ENCODE measurements at places on chromosomes 3 and 15.

- no peak for DNase-seq
These were observed 4.8 kb downstream of the SIDT1 start for GRCh38 chr3:113537155-113537554.

DNA sequence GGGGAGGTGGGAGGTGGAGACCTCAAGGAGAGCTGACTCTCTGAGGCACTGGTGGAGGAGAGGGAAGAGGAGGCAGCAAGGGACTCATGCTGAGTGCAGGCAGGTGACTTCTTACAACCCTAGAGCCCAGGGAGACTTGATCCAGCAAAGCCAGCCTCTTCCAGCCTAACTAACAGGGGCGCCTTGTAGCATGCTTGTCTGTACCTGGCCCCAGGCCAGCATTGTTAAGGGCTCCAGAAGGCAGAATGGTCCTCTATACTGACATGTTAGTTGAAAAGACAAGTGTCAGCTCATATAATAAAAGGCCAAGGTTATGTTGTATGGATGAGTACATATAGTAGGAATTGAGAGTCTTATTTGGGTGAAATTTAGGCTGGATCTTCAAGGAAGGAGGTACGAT lies 65.4 kb downstream of the CHDH start:
- no peak for DNase-seq

DNA sequence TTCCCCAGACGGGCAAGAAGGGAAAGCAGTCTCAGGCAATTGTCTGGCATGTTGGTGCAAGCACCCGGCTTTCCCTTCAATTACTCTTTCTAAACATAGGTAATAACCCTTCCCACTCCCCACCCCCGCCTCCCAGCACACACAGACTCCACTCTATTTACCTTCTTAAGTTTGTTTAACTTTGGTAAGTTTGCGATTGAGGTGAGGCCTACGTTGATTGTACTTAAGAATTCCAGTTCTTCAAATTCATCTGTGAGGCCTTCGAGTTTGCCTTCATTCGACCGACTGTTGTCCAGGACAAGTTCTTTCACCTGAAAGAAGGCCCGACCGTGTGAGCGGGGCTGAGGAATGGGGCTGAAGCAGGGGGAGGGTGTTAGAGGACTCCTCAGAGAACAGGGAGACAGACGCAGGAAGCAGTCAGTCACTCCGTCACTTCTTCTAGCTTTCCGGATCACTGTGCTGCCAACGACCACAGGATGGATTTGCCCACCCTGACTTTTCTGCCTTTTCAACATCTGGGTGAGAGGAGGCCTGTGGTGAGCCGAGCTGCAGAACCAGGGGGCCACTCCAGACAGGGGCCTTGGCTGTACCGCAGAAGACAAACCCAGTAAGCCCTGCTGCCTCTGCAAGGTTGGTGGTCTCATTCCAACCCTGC lies 33.0 kb downstream of the ANP32A start:
- DNase-seq, result no peak

GRCh38 chr3:185042312-185043050 lies 110.4 kb downstream of the C3orf70 start:
- no peak for DNase-seq

DNA sequence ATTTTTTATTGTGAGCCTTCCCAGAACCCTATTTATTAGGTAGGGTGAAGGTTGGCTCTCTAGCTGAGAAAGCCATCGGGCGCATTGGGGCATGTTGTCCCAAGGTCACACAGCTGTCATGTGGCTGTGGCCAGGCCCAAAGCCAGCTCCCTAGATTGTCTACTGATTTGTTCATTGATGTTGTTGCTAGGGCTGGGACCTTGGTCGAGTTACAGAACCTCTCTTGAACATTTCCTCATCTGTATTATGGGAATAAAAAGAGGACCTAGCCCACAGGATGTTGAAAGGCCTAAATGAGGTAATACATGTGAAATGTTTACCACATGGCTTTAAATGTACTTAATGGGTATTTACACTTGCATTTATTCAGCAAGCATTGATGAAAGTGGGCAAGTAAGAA lies 252.5 kb downstream of the SUCLG2 start:
- no peak for DNase-seq

DNA sequence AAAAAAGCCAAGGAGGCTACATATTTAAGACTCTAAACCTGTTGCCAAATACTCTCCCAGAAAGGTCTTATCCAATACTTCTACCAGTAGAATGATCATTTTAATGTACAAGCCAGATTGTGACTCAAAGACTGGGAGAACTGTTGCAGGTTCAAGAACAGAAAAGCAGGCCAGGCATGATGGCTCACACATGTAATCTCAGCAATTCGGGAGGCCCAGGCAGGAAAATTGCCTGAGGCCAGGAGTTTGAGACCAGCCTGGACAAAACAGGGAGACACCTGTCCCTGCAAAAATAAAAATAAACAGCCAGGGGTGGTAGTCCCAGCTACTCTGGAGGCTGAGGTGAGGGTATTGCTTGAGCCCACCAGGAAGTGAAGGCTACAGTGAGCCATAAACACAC lies 17.8 kb upstream of the THUMPD3 start:
- DNase-seq, result no peak

GRCh38 chr15:101138913-101139880 lies 112.7 kb downstream of the CHSY1 start:
- DNase-seq, result peak; percentile 38

DNA sequence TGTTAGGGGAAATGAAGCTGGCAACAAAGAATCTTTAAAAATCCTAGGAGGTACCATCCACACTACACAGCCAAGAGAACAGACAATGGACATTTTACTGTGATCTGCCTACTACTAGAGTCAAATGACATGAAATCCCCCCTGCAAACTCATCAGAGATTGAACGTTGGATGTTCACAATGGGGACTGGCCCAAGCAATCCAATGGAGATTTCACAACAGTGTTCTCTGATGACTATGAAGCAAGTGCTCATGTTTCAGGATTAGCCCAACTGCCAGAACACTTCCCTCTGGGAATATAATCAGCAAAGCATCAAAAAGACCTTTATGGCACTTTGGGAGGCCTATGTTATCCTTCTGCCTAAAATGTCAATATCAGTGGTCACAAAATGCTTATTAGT lies 97.8 kb downstream of the IGSF11 start:
- DNase-seq, result no peak

DNA sequence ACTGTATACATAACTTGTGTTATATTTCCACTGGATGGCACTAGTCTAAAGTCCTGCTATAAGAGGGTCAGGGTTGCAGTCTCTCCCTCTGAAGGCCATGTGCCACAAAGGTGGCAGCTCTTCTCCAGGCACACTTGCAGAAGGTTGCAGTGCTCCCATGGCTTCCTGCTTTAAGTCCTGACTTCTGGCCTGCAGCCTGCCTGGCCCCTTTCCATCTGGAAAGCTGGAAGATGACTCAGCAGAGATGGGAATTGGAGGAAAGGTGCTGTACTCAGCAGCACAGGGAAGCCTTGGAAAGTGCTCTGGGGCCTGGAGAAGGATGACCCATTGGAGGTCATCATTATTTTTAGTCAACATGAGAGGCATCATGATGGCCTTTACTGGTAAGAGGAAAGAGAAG lies 40.9 kb upstream of the MRPL3 start:
- DNase-seq, result peak; percentile 73

DNA sequence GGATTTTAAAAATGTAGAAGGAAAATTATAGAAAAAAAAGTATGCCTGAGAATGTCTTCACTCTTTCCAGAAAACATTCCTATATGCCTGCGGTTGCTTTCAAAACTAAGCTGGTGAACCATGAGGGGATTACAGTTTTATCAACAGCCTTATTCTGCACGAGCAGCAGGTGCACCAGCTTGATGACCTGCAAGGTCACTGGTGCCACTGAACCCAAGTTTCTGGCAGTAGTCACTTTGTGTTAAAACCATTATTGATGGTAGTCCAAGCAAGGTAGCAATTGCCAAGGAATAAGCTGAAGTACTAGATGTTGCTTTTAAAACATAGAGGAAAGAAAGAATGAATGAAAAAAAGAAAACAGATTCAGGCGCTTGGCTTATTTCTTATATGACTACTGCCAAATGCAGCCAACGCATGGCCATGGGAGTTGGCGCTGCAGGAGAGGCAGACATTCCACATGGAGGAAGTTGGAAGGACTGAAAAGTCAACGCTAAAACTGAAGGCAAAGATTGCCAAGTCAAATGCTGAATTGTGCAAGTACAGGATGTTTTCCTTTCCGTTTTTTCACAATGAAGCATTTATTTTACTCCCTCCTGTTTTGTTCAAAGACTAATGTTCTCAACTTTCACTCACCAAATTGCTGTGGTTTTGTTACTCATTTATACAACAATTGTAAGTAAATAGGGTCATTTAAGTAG lies 601.4 kb downstream of the CADM2 start:
- DNase-seq, result no peak

GRCh38 chr3:153219146-153219545 lies 57.1 kb downstream of the RAP2B start:
- peak; percentile 15 for DNase-seq

DNA sequence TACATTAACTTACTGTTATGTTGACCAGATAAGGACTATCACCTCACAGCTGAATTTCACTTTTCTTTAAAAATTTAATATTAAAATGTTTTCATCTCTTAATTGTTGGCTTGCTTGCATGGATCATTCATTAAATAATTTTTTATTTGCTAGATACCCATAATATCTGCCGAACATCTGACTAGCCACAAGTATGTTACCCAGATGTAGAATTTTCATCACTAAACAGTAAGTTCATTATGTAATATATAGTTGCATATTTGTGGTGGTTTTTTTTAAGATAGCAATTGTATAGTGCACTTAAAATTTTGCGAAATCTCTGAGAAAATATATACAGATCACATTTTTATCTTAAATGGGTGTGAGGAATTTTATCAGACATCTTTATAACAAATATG lies 190.4 kb downstream of the MBNL1 start:
- no peak for DNase-seq

DNA sequence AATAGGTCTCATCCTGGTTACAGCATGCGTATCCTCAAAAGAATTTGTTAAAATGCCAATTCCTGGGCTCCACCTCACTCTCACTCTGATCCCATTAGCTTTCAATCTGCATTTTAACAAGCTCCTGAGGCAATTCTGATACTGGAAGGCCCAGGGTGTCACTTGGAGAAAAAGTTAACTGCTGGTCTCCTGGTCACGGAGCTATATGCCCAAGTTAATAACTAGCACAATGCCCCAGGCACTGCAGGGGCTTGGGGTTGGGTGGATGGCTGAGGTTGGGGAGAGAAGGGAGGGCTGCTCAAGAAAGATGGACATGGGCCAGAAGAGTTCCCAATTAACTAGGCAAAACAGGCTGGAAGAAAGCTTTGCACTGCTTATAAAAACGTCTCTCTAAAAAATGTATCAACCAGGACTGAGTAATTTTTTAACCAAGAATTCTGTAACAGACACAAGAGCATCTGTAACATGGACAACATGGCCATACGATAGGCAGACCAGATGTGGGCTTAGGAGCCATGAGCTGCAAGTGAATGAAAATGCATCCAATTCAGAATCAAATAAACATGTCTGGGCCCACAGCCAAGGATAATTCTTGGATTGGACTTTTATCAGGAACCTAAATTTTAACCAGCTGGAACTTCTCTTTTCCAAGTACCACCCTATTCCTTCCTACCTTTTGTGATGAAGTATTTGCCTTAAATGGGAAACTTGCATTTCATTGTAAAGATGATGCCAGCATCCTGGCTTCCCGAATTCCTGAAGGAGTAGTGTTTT lies 4.2 kb downstream of the IL17RD start:
- DNase-seq, result no peak
